ENCODE measurements at places on chromosomes 7 and 10. TPM values are rescaled to one million over a fixed set of nuclear protein-coding genes. Genes with fewer than 3 reads are reported as not detected.

- DNase-seq: no peak
Measured at GRCh38 chr7:151779255-151779654, 97.7 kb downstream of the PRKAG2 start.

HYAL4 gene
- not detected for total RNA-seq

NPS gene
- not detected for total RNA-seq

- no peak for DNase-seq
Measured at GRCh38 chr7:40850017-40850416, 715.2 kb downstream of the SUGCT start.

GRCh38 chr7:2159176-2159520, 73.6 kb downstream of the MAD1L1 start:
- DNase-seq: peak; percentile 33

DNA sequence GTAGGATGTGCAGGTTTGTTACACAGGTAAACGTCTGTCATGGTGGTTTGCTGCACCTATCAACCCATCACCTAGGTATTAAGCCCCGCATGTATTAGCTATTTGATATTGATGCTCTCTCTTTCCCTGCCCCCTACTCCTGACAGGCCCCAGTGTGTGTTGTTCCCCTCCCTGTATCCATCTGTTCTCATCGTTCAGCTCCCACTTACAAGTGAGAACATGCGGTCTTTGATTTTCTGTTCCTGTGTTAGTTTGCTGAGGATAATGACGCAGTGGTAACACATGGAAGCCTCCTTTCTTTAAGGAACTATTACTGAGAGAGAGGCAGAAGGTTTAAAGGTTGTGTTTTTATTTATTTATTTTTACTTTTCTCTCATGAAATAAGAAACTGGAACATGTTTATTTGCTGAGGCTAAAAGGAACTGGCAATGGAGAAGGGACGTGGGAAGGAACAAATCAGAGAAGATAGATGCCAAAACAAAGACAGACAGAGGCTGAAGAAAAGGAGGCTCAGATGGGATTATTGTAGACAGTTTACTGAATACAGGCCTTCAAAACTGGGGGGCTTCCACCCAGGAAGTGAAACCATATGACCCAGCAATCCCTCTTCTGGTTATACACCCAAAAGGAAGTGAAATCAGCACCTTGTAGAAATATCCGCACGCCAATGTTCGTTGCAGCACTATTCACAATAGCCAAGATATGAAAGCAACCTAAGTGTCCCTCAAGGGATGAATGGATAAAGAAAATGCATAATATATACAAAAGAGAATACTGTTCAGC, 556.3 kb downstream of the GRM8 start:
- DNase-seq: no peak

DNA sequence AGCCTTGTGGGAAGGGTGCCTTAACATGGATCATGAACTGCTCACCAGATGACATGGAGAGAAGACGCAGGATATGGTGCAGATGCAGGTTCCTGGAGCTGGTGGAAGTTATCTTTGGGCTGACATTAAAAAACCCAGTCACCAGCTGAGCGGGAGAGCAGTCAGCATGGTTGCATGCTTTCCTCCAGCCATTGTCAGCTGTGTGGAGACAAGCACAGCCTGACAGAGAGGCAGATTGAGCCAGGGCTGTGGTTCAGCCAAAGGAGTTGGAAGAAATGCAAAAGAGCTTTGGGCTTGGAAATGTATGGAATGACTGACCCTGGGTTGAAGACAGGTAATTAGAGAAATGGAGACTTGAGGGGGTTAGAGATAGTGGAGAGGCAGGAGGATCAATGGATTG, 79.7 kb downstream of the CPVL start:
- DNase-seq: no peak

DNA sequence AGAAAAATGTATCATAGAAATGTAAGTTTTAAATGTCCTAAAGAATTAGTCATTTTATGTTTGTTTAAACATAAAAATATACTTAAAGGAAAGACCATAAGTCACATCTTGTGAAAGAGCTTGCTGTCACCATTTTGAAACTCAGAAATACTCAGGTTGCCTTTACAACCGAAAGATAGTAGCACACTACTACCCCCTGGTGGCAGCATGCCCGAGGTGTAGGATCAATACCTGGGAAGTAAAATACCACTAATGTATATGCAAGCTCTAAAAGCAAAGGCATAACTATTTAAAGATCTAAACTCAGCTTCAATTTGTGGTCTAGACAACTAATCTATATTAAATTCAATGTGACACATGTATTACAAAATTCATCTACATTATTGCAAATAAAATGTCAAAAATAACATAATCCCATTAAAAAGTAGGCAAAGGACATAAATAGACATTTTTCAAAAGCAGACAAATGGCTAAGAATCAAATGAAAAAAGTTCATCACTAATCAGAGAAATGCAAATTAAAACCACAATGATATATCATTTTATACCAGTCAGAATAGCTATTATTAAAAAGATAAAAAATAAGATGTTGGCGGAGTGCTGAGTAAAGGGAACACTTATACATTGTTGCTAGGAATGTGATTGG, 47.7 kb upstream of the FGL2 start:
- DNase-seq: peak; percentile 82

HOXA7 gene
- not detected for total RNA-seq

- DNase-seq: no peak
Measured at GRCh38 chr10:110042181-110042580, 34.4 kb downstream of the ADD3 start.

DNA sequence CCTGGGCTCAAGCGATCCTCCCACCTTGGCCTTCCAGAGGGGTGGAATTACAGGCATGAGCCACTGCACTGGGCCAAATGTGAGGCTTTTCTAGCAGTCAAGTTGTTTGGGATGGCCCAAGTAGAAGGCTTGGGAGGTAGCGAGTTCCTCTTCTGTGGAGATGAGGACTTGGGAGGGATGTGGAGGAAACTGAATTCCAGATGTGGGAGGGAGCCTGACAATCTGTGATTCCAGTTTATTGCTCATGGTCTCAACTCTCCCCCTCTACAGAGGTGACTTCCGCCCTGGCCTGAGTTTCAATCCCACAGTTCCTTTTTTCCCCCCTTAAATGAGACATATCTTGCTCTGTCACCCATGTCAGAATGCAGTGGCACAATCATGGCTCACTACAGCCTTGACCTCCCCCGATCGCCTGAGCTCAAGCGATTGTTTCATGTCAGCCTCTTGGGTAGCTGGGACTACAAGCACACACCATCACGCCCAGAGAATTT, 3.4 kb downstream of the STYXL1 start:
- no peak for DNase-seq

GRCh38 chr10:21969326-21970287, 33.9 kb downstream of the DNAJC1 start:
- DNase-seq: no peak

DNA sequence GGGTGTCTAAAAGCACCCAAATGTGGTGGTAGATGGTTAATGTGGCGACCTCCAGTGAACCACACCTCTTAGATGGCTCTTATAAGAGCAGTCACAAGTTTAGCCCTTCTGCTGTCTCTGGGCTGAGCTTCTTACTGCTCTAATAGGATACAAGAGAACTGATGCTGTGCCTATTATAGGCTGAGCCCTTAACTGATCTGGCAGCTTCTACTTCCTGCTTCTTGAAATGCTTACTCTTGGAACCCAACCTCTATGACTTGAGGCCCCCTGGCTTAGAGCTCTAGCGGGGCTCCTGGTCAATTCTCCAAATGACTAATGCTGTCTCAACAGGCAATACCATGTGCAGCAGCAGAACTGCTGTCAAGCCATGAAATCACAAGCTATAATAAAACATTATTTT, 35.0 kb upstream of the LSM8 start:
- DNase-seq: no peak

MINDY4 gene
- total RNA-seq: 3.5 TPM

DNA sequence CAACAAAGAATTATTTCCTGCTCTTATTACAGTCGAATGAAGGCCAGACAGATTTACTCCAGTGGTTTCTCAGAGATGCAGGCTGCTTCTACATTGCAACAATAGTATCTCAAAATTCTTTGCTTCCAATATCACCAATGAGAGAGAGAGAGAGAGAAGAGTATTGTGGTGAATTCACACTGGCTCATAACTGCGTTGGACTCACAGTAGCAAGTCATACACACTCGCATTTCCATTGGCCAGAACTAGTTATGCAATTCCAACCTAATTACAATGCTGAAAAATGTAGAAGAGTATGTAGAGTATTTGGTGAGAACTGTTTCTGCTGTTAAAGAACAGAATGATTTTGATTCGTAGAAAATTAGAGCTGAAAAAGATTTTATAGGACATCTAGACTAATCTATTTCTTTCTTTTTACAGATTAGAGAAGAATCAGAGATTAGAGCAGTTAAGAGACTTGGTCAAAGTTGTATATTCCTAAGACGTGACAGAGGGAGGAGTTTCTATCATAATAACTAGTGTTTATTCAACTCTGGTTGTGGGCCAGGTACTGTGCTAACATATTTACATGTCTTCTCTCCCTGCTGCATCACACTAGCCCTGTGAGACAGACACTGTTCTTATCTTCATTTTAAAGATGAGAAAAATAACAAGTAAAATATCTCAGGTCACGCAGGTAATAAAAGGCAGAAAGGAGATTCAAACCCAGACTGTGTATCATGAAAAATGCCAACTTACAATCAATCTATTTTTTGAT, 34.6 kb upstream of the PDK4 start:
- DNase-seq: no peak

DNA sequence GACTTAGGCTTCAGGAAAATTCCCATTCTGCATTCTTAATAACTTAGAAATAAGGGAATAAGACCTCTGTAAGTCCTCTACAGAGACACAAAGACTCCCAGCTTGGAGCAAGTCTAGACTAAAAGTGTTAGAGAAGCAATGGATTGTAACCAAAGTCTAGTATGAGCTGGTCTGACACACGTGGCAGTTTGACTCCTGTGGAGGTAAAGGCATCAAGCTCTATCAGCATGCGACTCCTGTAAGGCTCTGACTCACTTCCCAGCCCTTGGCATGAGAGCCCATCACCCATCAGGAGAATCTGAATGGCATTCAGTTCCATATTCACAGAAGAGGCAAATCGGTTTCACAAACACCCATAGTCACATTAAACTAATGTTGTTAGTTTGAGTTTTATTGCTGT, 4.4 kb upstream of the VSTM4 start:
- DNase-seq: no peak

GRCh38 chr7:108735814-108736213, 166.1 kb downstream of the DNAJB9 start:
- DNase-seq: no peak

DNA sequence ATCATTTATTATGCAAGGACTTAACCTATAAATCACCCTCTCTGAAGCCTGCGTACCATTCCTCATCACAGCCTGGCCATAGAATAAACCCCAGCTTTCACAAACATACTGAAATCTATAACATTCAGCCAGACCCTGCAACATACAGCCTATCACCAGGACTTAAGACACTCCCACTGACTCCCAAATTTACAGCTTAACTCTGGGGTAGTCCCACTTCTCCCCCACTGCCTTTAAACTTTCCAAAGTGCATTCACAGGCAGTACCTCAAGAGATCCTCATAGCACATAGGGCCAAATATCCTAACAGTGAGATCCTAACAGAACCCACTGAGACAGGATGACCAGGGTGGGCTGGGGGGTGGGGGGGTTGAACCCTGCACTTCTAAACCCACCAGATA, 3.5 kb downstream of the LDB1 start:
- DNase-seq: no peak

- DNase-seq: no peak
Measured at GRCh38 chr10:92816091-92816531, 32.2 kb upstream of the EXOC6 start.

DNA sequence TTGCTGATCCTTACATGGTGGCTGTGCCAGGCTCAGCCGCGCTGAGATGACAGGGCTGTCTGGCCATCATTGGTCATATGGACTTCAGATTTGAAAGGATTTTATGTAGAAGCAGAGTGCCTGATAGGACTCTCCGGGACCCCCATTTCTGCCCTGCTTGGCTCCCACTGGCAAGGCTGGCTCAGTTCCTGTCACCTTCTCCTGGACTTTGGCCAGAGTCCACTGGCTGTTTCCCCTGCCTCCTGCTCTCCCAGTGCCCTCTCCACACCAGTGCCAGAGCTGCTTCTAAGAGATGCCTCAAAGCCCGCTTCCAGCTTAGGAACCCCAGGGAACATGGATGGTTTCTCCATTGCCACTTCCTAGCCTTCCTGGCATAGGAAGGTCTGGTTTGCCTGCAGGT, 5.1 kb upstream of the SH2D4B start:
- DNase-seq: no peak

RFC2 gene
- 12.4 TPM for total RNA-seq

DNA sequence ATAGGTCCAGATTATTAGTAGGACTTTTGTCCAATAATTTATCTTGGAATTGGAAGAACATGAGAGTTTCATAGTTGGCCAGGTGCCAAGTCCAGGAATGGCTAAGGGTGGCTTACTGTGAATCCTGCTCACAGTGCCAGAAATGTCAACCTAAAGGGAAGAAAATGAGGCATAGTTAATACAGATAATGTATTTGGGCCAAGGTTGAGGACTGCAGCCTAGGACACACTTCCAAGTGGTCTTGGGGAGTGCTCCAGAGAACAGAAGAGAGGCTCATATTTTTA, 78.2 kb downstream of the MAPK8 start:
- DNase-seq: no peak

GRCh38 chr7:34187798-34188307, 282.5 kb downstream of the BMPER start:
- DNase-seq: no peak

DNA sequence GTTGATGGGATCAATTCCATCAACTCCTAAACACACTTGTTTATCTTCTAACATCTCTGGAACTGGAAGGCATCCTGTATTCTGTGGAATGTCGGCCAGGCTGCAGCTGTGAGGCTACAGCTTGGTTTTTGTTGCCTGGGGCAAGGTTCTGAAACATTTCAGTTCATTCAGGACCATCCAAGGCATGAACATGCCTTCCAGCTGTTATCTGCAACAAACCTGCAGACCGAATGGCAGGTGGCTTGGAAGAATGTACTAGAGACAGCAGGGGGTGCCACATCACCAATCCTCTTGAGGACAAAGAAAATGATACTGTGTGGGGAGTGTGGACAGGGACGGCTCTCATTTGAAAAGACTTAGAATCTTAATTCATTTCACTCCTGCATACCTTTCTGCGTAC, 12.4 kb downstream of the PAPOLB start:
- DNase-seq: no peak

DNA sequence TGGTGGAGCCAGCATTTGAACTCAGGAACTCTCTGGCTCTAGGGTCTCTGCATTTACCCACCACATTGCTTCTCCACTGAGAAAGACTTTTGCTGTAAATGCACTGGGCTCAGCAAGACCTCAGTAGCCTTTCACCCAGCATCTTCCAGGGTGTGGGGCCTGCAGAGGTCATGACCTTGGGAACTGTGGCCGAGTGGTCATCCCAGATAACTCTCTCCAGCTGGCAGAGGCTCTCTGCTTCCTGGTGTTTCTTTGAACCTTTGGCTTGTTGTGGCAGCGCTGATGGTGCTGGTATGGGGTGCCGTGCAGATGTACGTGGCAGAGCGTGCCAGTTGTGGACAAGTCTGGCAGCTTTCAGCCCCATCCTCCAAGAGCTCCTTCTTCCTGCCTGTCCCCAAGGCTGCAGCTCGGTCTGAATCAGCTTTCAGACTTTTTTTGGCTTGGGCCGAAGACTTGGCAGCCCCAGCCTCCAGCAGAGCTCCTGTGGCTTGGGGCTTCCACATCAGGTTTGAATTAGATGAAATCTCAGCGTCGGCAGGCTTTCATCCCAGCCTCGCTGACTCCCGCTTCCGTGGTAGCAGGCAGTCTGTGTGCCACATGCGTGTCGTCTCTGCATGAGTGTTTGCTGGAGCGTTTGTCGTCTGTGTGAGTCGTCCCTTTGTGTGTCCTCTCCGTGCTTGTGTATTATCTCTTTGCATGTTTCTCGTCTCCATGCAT, 21.5 kb downstream of the ADAMTS14 start:
- DNase-seq: no peak

- no peak for DNase-seq
Measured at GRCh38 chr10:111885919-111886318, 297.6 kb downstream of the GPAM start.
